ENCODE measurements at places on chromosomes 16 and 17. TPM values are rescaled to one million over a fixed set of nuclear protein-coding genes. Genes with fewer than 3 reads are reported as not detected.

DNA sequence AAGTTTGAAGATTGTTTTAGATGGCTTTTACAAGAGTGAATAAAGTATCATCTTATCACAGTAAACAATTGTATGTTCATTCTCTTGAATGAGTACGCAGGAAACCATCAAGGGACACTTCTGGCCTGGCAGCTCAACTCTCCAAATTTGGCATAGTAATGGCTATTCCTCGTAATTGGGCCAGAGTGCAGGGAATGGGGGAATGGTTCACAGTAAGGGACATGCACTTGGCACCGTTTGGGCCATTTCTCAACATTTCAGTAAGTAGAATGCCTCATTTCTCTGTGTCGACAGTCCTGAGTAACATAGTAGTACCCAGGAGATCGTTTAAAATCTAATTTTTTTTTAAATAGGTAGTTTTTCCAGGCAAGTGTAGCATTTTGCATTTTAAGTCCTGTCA lies 309.6 kb downstream of the KCNJ2 start:
- DNase-seq, result no peak

- no peak for DNase-seq
Measured at GRCh38 chr16:20870122-20870820, 29.9 kb downstream of the DCUN1D3 start.

DNA sequence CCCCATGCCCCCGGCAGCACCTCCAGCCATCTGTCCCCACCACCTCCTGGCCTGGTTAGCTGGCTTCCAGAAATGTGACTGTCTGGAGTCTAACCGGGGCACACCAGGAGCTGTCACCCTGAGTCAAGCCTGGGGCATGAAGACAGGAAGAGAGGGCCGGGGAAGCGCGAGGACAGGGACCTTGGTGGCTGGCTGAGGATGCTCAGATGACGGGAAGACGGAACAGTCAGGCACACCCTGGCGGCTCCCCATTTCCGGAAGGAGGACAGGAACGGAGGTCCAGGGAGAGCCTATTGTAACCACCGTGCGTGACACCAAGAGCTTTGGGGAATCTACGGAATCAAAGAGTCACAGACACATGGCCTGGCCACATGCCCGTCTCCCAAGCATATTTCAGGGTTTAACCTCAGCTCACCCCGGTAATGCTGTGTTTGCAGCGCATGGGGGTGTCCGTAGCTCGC lies 51.7 kb downstream of the SDK2 start:
- no peak for DNase-seq

- no peak for DNase-seq
Measured at GRCh38 chr16:17368446-17368845, 102.3 kb downstream of the XYLT1 start.

GRCh38 chr17:63822537-63822936 lies 4.7 kb upstream of the PSMC5 start:
- DNase-seq, result no peak

The NEK8 gene
- 2.8 TPM for total RNA-seq

The MRPS23 gene
- 10.4 TPM for total RNA-seq

The PRSS33 gene
- total RNA-seq, result not detected

The SLC35G6 gene
- not detected for total RNA-seq

The KCNJ16 gene
- total RNA-seq, result 0.69 TPM

Data from skin of body (tissue), 3 donors.